Psoas muscle (tissue), 8 donors: ENCODE measurements at places on chromosomes 1 and 21. TPM values are rescaled to one million over a fixed set of nuclear protein-coding genes. Genes with fewer than 3 reads are reported as not detected.

Gene NBPF20
- 0.50 TPM for total RNA-seq

Gene AMY1B
- not detected for total RNA-seq

Gene LCE2C
- not detected for total RNA-seq

Gene KCNH1
- 0.10 TPM for total RNA-seq

Gene SPRR1B
- total RNA-seq, result not detected
